ENCODE measurements at places on chromosomes 1 and 21.

DNA sequence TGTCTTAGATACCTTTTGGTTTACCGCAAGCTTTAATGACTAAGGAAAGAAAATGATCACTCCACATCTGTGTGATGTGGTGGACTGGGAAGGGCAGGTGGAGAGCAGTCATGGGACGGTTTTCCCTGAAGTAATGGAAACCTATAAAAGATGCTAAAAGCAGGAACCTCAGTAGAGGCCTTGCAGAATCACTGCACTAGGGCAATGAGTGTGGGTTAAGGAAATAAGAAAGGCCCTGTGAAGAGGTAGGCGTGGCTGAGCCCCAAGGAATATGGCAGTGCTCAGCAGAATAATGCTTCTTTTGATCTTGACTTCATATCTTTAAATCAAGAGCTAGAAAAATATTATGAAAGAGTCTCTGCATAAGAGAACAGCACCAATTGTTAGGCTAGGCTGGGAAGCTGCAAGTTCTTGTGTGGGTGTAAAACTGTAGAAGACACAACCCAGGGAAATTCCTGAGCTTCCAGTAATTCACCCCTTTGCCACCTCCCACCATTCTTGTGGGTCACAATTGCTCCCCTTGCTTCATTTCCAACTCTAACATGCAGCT lies 49.9 kb downstream of the CLCA4 start:
- DNase-seq: no peak

DNA sequence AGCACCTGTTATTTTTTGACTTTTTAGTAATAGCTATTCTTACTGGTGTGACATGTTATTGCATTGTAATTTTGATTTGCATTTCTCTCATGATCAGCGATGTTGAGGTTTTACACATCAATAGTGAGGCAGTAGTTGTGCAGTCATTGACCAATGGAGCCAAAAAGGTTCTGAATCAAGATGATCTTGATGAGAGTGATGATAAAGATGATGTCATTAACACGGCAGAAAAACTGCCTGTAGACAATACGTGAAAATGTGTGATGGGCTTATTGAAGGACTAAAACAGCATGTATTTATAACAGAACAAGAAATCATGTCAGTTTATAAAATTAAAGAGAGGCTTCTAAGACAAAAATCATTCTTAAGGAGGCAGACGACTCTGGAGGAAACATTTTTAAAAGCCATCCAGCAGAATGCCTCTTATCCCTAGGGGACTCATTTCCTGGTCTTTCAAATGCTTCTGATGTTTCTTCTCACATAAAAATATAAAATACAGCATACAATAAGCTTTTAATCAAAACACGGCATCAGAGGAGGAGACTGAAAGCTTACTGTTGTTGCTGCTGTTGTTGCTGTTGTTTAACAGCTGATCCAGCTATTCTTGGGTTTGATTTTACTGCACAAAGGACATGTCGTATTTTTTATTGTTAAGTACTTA lies 400.3 kb downstream of the LTN1 start:
- DNase-seq: no peak

DNA sequence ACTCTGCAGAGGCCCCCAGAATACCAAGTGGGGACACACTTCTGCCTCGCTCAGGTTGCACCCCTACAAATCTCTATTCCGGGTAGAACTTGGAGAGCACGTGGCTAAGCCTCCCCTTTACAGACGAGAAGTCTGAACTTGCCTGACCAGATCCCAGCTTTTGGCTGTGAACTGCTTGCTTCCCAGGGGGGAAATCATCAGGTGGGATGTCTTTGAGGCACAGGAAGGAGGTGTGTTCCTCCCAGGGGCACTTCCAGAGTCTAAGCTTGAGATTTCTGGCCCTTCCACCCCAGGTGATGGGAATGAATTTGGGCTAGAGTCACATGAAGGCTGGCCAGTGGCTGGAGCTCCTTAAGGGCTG lies 1.3 kb upstream of the S100A3 start:
- no peak for DNase-seq

- DNase-seq: no peak
Observed at GRCh38 chr1:236016782-236017400, 48.0 kb downstream of the NID1 start.

- DNase-seq: no peak
Observed at GRCh38 chr1:111857194-111857651, 101.5 kb downstream of the DDX20 start.

Measured in erythroblast (primary cell).